ENCODE measurements at places on chromosomes 11 and 22.

GRCh38 chr11:124174001-124174583 lies 9.1 kb upstream of the OR10D3 start:
- no peak for DNase-seq

GRCh38 chr11:1472180-1473005 lies 14.2 kb downstream of the MOB2 start:
- no peak for DNase-seq

GRCh38 chr11:8886322-8886721 lies 24.7 kb upstream of the AKIP1 start:
- no peak for DNase-seq

- DNase-seq, result no peak
These were observed 1.1 kb upstream of the NECTIN1 start for GRCh38 chr11:119729951-119730613.

DNA sequence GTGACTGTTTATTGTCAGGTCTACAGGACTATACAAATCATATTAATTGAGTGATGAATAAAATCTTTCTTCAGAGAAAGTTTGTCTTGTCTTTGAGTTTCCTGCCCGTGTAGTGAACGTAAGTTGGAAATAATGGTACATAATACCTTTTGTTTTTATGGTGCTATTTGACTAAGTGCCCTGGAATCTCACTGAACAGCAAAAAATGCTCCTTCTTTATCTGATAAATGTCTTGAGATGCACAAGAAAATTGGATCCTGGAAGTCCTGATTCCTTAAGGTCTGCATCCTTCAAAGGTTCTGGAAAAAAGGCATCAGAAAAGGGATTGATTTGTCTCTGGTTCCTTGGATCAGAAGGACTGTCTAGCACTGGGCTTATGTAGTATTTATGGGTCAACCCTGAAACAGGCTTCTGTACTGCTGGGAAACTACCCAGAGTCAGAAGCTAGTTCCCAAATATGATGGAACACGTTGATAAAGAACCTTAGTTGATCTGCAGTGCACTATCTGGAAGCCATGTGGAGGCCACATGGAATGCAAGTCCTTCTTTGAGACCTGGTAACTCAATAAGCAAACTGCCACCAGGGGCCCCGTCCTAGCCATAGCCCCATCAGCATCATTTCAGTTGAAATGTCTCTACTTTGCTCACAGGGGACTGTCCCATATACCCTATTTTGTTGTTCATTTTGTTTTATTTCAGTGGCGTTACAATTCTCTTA lies 100.6 kb upstream of the CD44 start:
- DNase-seq, result no peak

DNA sequence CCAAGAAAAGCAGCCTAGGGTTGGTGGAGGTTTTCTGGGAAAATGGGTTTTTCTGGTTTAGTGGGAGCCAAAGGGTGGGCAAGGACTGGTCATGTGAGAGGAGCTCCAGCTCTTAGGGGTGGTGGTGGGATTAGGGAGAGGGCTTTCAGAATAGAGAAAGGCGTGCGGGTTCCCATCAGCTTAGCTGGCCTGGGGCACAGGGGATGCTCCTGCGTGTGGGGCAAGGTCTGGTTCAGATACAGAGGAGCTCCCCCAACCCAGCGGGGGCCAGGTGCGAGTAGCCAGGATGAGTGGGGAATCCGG lies 644 bp downstream of the TMEM134 start:
- no peak for DNase-seq

DNA sequence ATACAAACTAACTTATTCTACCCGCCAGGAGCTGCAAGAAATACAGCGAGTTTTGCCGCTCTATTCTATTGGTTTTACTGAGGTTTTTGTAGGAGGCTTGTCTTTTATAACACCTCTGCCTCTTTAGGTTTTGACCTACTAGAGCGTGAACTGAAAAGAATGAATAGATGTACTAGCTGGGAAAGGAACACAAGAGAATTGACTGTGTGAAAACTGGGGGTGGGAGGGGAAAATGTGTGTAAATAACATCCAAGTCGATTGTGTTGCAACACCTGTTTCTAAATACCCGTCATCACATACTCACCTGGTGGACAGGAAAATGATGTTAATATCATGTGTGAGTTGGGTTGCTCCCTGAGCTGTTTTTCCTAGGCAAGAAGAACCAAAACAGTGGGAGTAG lies 12.9 kb upstream of the JHY start:
- DNase-seq, result no peak

DNA sequence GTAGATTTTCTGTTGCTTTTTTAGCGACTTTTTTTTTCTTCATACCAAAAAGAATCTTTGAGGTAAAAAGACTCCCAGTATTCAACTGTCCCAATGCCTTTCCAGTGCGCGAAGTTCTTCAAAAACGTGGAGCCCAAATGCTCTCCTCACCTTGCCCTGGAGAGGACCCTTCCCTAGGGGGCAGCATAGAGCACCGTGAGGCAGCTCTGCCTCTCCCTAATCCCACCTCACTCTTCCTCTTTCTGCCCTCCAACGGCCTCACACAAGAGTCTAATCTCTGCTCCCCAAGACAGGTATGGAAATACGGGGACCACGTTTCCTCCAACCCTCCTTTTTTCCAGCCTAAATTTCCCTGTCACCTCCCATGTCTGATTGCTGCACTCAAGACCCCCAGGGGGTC lies 117.5 kb upstream of the ALX4 start:
- no peak for DNase-seq

- peak; percentile 45 for DNase-seq
These were observed 51.8 kb downstream of the CD6 start for GRCh38 chr11:61023086-61023965.

DNA sequence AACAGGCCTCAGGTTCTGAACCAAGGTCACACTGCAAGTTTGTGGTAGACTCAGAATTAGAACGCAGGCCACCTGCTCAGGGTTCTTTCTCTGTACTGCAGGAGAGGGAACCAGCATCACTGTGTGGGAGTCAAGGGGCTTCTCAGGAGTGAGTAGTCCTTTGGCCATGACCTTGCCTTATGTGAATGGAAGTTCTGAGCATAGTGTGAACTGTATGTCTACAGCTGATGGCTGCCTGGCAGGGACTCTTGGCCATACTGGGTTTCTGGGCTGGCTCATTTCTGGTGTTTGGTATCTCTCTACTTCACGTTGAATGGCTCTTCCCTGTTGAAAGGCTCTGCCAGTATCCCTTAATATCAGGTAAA lies 40.1 kb upstream of the TUB start:
- DNase-seq, result no peak

GRCh38 chr11:130834886-130835285 lies 81.4 kb downstream of the SNX19 start:
- no peak for DNase-seq

DNA sequence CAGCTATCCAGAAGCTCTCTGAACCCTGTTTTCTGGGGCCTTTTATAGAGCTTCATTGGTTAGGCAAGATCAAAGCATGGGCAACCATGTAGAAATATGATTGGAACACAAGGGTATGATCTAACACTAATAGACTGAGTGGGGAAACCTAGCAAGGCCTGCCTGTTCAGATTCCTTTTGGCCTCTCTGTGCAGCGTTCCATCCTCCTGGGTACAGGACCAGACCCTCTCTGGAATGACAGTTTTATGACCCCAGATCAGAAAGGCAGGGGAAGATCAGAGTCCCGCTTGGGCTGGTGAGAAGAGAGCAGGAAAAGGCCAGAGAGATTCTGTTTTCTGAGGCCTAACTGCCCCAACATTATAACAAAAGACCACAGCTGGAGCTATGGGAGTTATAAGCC lies 36.7 kb upstream of the VWA5A start:
- DNase-seq, result no peak

DNA sequence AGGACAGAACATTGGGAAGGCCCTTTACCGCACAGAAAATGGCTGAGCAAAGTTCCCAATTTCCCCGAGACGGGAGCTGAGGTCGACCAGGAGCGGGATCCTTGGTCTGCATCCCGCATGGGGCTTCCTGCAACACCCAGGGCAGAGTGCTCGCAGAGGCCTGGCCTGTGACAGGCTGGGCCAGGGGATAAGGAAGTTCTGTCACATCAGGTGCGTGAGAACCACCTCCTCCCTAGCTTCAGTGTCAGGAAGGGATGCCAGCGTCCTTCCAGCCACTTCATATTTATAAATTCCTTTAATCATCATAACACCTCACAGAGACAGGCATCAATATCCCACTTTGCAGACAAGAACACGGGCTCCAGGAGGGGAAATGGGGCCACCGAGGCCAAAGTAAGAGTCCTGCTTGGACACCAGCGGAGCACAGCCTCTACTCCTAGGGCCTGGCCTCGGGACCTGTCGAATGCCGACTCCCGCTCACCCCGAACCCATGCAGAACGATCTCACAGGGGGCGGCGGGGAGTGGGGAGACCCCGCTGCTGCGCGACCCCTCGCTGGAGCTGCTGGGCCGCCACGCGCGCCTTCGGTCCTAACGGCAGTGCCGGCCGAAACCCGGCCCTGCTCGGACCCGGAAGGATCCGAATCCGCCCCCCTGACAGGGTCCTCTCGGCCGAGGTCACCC lies 532 bp downstream of the BET1L start:
- no peak for DNase-seq

DNA sequence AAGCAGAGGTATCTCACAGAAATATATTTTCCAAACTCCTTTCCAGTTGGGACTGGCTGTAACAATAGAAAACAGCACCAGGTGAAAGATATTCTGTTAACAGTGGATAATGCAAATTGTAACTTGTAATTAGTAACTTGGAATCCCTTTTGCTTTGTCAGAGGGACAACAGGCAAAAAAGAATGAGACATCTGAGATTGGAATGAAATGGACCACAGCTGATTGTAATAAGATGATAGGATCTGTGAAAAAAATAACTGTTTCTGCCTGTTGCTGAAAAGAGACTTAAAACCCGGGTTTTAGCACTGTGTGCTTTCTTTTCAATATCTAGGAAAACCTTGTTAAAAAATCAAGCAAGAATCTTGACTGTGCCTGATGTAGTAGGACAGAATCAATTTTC lies 655.7 kb downstream of the METTL15 start:
- no peak for DNase-seq

DNA sequence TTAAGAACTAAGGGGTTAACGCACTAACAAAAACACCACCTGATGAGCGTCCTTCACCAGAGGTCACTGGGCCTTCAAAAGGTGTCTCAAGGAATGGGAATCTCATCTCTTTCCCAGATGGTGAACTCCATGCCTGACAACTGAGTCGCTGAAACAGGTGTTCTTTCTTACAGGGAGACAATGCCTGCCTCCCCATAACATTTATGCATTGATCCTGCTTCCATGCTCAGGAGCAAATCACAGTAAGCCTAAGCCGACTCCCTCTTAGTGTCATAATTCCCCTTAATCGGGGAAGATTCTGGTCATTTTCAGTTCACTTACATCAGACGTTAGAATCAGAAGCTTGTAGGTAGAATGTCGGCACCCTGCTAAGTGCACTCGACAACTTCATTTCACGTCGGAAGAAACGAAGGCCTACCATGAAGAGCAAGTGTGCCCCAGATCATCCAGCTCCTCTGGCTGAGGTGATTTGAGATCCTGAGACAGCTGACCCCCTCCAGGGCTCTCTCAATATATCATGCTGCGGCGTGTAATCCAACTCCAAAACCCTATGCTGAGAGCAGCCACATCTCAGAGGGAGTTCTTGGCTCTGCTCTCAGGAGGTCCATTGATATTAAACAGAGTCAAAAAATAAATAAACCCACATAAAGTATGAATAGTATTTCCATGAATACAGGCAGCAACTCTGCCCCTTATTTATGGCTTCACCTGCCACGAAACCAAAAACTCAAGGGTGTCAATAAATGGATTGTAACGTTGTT lies 163.1 kb downstream of the LARGE1 start:
- no peak for DNase-seq

- no peak for DNase-seq
These were observed 19.3 kb downstream of the TSSC4 start for GRCh38 chr11:2419638-2420501.

- no peak for DNase-seq
These were observed 20.3 kb upstream of the SLN start for GRCh38 chr11:107731941-107732688.

- DNase-seq, result no peak
These were observed 14.0 kb upstream of the GDPD5 start for GRCh38 chr11:75539459-75540334.

DNA sequence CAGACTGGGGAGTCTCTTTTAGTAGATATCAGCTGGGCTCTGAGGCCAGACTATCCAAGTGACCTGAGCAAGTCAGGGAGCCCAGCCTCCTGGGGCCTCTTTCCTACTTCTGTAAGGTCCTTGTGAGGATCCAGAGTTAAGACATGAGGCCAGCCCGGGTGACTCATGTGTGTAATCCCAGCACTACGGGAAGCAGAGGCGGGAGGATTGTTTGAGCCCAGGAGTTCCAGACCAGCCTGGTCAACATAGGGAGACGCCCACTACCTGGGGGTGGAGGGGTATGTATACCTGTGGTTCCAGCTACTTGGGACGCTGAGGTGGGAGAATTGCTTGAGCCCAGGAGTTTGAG lies 36.9 kb upstream of the POLA2 start:
- no peak for DNase-seq

DNA sequence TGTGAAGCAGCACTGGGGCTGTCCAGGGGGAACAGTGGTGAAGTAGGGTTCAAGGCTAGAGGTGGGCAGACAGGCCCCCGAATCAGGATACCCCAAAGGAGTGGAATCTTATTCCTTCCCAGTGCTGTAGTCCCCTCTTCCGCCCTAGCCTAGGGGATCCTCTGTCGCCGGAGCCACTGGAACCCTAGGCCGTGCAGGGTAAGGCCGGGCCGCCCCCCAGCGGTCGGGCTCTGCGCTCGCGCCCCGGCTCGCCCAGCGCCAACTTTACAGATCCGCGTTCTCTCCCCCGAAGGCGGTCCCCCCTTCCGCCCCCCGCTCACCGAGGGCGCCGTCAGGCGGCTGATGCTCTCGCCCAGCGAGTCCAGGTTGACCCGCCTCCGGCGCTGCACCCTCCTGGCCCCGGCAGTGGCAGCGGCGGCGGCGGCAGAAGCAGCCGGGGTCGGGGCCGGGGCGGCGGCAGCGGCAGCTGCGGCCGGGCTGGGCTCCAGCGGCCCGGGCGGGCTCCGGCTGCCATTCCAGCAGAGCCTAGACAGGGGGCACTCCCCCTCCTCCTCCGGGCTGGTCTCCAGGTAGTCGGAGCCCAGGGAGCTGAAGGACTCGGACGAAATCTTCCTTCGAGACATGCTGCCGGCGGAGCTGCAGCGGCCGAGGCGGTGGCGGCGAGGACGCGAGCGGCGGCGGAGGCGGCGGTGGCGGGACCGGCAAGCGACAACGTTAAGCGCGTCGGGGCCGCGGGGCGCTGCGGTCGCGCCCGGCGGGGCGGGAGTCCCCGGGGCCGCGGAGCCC lies 650 bp downstream of the GUCY1A2 start:
- no peak for DNase-seq

- DNase-seq, result no peak
These were observed 9.4 kb downstream of the KLHL22 start for GRCh38 chr22:20486229-20486628.

DNA sequence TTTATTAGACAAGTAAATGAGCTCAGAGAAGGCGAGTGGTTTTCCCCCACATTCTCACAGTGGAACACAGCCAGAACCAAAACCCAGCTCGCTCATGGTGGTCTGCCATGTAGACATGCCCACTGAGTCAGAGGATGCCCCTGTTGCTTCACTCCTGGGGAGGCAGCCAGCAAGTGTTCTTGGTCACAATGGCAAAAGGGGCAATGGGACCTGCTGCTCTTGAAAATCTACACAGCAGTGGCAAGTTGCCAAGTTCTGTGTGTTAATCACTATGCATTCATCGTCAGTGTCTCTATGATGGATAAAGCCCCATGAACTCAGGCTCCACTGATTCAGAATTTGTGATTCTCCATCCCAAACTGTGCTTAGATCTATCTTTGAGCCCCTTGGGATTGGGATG lies 64.7 kb upstream of the TBCEL start:
- no peak for DNase-seq

Data from activated CD8-positive, alpha-beta memory T cell treated with anti-CD3 and anti-CD28 coated beads for 1 hour (primary cell).